ENCODE measurements at places on chromosomes 2 and 18.

DNA sequence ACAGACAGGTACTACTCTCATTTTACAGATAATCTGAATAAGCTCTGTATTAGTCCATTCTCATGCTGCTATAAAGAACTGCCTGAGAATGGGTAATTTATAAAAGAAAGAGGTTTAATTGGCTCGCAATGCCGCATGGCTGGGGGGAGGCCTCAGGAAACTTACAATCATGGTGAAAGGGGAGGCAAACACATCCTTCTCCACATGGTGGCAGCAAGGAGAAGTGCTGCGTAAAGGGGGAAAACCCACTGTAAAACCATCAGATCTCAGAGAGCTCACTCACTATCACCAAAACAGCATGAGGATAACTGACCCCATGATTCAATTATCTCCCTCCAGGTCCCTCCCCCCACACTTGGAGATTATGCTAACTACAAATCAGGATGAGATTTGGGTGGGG, 254.4 kb downstream of the KCNE4 start:
- no peak for DNase-seq

DNA sequence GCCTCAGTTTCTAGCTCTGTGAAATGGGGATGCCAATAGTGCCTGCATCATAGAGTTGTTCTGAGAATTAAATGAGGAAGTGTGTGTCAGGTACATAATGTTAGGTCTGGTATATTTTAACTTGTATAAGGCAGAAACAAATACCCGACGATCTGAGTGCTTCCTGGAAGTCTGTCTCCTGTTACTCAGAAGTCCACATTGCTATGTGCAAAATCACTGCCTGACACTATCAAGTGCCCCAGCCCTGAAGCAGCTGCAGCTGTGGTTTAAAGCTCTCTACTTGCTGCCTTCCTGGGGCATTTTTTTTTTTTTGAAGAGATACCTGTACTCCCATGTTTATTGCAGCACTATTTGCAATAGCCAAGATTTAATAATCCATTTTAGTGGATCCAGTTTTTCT, 125.3 kb downstream of the SLC4A3 start:
- no peak for DNase-seq

GRCh38 chr2:94966689-94967088, 58.8 kb upstream of the MAL start:
- no peak for DNase-seq

GRCh38 chr18:47403317-47403716, 151.9 kb upstream of the SKOR2 start:
- DNase-seq, result no peak

GRCh38 chr2:87403893-87404175, 344.1 kb upstream of the PLGLB2 start:
- no peak for DNase-seq

DNA sequence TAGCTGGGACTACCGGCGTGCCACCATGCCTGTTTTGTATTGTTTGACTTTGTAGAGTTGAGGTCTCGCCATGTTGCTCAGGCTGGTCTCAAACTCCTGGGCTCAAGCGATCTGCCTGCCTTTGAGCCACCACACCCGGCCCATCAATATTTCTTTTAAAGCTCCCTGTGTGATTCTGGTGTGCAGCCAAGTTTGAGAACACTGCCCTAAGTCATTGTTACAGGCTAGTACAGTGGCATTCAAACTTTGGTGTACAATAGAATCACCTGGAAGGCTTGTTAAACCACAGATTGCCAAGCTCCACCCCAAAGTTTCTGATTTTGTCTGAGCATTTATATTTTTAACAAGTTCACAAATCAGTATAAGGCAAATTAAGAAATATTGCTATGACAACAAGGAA, 99.9 kb downstream of the RBBP8 start:
- DNase-seq, result no peak

DNA sequence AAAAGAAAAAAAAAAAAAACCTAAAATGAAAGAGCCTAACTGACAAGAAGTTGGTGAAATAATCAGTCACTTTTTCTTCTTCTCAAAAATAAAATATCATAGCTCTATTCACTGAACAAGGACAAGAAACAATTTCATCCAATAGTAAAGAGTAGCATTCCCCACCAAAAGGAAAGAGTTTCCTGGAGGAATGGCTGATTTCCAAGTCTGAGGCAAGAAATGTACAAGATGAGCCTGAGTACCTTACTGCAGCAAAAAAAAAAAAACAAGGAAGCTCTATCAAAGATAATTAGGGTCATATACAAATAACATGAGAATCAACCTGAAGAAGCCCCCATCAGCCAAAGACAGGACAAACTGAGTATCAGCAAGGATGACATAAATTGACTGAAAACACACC, 11.5 kb downstream of the ROCK1 start:
- DNase-seq, result no peak

- no peak for DNase-seq
Observed at GRCh38 chr2:218275371-218276072, 5.2 kb downstream of the PNKD start.

Measured in stimulated activated CD8-positive, alpha-beta memory T cell treated with anti-CD3 and anti-CD28 coated beads, Interleukin-4, amount 100 ng/mL, for 48 hours (primary cell).